Activated CD8-positive, alpha-beta T cell treated with anti-CD3 and anti-CD28 coated beads for 36 hours (primary cell): ENCODE measurements at places on chromosomes 7 and 10. TPM values are rescaled to one million over a fixed set of nuclear protein-coding genes. Genes with fewer than 3 reads are reported as not detected.

Gene CPA5
- 0.25 TPM for total RNA-seq

DNA sequence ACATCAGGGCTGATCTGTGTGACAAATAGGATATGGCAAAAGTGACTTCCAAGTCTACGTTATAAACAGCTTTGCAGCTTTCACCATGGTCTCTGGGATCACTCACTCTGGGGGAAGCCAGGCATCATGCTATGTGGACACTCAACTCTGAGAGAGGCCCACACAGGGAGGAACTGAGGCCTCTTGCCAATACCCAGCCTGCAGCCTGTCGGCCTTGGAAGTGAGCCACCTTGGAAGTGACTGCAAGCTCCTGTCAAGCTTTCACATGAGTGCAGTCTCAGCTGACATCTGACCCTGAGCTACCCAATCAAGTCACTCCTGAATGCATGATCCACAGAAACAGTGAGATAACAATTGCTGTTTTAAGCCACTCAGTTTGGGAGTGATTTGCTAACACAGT lies 56.5 kb downstream of the MMRN2 start:
- DNase-seq: no peak

Gene NSUN5
- 55.6 TPM for total RNA-seq

Gene CCDC126
- 5.5 TPM for total RNA-seq

DNA sequence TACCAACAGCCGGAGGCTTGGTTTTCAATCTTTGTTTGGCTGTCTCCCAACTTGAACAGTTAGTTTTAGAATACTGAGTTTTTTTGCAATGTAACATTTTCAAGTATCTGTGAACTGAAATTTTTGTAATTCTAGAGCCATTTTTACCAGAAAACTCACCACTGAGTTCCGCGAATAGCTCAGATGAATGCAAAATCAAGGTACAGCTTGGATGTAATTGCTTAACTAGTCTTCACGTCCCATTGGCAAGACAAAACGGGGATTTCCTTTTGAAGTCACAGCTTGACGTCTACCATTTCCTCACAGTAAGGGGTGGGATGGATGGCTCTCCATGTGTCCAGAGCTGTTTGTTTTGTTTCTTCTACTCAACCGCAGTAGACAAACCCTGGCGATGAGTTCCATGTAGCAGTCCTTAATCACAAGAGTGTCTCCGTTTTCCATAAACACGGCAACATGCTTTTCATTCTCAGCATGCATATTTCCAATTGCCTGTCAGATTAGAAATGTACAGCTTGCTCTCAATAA lies 55.8 kb upstream of the FGFR2 start:
- no peak for DNase-seq

DNA sequence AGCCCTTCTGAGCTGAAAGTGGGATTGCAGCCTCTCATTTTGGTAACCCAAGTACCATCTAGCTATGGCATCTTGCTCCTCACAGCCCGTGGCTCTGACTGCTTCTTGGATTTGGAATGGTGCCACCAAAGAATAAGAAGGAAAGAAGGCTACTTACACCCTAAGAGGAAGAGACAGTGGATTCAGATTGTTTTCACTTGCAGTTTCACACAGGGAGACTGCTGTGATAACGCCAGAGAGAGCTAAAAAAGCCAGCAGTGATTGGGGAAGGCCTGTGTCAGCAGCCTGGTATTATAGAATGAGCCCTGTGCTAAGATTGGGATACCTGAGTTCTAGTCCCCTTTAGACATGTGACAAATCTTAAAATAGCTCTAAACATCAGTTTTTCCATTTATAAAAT lies 3.6 kb upstream of the LRRC4 start:
- DNase-seq: no peak

- no peak for DNase-seq
Observed at GRCh38 chr7:103996639-103997038, 7.2 kb upstream of the RELN start.

DNA sequence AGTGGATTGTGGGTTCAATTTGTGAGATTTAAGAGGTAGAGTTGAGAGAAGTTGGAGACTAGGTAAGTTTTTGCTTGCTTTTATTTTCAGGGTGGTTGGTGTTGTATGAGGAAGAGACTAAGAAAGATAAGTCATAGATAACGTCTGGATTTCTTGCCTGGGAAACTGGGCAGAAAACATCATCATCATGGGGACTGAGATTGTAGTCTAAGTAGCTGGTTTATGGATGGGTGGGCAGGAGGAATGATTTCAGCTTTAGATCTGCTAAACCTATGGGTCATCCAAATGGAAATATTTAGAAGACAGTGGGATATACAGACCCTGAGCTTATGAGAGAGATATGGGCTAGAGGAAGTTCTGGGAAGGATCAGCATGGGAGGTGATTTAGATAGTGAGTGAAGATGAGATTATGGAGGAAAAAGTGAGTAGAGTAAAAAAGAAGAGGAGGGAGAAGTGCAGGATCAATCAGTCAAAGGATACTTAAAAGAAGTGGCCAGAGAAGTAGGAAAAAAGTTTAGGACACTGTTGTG lies 169.8 kb downstream of the WNT2 start:
- DNase-seq: no peak
